ENCODE measurements at places on chromosomes 6 and 20.

DNA sequence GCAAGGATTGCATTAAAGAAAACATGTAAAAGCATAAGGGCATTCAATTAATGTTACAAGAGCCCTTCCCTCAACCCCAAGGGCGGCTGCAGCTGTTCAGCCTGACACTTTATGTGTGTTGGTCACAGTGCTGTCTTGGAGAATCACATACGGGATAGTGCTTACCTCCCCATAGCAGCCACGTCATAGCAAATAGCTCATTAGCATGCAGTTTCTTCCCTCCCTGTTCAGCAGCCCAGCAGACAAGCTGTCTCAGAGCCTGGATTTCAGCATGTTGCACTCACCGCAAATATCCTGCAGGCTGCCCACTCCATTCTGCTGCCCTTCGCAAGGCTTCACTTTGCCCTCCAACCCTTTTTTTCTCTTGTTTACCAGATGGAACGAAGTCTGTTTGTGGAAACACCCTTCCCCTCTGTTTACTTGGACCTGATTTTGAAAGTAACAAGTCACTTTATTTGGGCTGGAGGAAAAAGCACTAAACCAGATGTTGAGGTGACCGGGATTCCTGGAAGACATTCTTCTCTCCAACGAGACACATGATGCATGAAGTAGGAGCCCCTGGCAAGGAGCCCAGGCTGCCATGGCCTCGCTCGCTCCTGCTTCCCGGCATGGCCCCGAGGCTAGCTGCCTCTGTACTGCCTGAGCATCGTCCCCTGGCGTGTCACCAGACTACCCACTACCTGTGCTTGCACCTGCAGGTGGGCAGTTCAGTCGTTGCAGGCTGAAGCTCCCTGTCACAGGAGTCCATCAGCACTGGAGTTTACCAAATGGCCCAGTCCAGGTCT lies 151.6 kb upstream of the GMDS start:
- peak; percentile 15 for DNase-seq

DNA sequence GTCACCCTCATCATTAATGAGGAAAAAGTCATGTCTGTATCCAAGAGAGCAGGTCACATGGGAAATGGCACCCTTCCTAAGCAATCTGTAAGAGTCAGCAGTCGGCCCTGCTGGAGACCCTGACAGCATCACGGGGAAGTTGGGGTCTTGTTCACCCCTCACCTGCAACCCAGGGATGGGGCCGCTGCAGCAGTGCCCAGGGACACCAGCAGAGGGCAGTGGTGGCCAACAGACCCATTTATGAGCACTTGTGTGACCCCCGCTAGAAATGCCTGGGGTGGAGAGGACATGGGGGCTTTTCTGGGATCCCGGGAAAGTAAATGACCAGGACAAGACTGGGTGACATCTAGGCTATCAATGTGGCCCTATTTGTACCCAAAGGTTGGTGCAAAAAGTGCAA lies 35.9 kb downstream of the ANKRD60 start:
- no peak for DNase-seq

- DNase-seq = peak; percentile 87
These were observed 4.7 kb upstream of the MRGBP start for GRCh38 chr20:62791301-62792181.

DNA sequence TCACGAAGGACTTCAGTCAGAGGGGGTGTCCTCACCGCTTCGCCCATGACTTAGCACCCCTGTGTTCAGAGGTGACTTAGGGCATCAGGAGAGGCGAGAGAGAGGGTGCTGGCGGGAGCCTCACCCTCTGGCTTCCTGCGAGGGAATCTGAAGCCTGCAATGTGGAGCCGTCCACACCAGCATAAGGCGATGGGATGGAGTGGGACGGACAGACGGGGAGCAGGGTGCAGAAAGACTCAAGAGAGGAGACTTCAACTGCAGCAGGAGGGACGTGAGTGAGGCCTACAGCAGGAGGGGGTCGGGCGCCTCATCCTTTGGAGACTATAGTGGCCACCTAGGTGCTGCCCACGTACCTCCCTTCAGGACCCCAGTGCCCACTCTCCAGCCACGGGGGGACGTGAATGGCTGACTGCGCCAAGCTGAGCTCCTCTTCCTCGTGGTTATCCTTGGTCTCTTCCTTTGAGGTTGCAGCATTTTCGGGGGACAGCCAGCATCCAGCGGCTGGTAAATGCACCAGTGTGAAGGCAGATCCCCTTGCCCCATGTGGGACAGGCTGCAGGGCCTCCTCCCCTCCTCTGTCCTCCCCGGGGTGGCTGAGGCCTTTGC lies 26.9 kb upstream of the MLN start:
- DNase-seq = no peak

GRCh38 chr6:130018744-130019325 lies 454 bp downstream of the L3MBTL3 start:
- no peak for DNase-seq

GRCh38 chr6:18445228-18445627 lies 58.1 kb downstream of the RNF144B start:
- no peak for DNase-seq

DNA sequence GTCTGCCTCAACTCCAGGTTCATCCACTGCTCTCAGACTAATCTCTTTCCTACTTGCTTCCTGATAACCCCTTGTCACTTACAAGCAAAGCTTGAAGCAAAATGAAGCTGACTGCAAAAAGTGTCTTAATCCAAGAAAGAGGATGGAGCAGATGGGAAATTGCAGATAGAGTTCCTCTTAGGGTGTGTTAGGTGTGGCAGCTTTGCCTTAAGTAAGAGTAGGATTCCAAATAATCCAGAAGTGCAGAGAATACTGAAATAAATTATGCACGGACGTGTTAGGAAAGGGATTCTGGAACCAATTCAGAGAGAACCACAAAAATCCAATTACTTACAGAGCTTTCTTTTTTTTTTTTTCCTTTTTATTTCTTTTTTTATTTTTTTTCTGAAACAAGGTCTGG lies 6.1 kb upstream of the RPL7L1 start:
- no peak for DNase-seq

GRCh38 chr6:43695215-43695966 lies 7.8 kb upstream of the MRPS18A start:
- DNase-seq = peak; percentile 81

DNA sequence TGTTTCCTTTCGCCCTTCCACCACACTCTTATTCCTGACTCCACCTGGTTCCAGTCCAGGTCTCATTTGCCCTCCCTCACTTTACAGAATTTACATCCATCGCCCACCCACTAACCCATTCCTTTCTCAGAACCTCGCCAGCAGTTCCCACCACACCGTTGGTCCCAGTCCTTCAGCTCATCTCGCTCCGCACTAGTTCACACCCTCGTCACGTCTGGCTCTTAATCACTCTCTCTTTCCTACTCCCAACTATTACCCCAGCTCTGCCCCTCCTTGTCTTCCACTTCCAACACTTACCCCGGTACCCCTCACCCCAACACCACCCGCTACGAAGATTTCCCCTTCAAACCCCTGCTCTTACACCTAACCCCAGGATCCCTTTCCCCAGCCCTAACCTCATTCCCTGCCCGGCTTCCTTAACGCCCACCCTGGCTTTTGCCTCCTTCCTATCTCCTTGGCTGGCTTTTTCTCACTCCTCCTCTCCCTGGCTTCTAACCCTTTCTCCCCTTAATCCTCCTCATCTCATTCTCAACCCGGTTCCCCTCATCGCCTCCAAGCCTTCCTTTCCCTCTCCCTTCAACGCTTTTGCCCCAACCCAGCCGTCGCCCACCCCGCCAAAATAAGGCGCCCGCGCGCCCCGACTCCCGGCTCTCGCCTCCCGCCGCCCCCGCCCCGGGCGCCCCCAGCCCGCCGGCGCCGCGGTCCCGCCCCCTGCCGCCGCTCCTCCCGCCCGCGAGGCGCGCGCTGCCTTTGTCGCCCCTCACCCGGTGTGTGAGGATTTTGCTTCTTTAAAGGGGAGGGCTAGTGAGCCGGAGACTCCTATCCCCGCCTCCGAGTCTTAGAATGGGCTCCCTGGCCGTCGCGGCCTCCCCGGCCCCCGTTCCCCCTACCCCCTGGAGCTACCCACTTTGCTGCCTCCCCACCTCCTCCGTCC lies 542 bp downstream of the USP49 start:
- peak; percentile 80 for DNase-seq

- DNase-seq = no peak
These were observed 123.2 kb downstream of the ARHGAP18 start for GRCh38 chr6:129586815-129587214.

GRCh38 chr6:75306064-75306463 lies 21.5 kb upstream of the TMEM30A start:
- no peak for DNase-seq

DNA sequence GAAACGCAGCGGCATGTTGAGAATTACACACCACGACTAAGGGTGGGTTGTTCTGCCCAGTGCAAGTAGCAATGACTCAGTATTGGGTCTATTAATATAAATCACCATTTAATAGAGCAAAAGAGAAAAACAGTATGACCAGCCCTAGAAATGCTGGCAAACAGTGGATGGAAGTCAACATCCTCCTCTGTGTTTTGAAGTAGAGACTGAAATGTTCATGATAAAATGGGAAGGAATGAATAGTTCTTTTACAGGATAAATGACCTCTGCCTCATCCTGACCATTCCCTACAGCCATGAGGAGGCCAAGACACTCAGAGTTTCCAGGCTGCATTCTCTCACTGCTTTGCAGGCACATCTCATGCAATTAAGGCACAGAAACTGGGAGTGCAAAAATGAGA lies 111.8 kb downstream of the PSMB1 start:
- no peak for DNase-seq

GRCh38 chr6:161273752-161274487 lies at the start of gene AGPAT4:
Gene AGPAT4, minus strand, starts transcription at chr6:161274061. Its CDS starts 41,848 bp downstream, at chr6:161232213.
- peak; percentile 4 for DNase-seq

- DNase-seq = no peak
These were observed 271.5 kb upstream of the FOXQ1 start for GRCh38 chr6:1040393-1040792.

All from NCI-H1417 (cell line).